ENCODE measurements at places on chromosomes 1 and 21.

- no peak overlapping the region for H3K4me3 ChIP-seq
- H3K27me3 ChIP-seq = peaks cover 4% of the 10 kb centered on the region
- H3K36me3 ChIP-seq = no peaks in the 10 kb centered on the region
- H3K4me1 ChIP-seq = no peaks in the 10 kb centered on the region
- DNase-seq = no peak
Observed at GRCh38 chr1:201084295-201084694, 27.9 kb downstream of the CACNA1S start.

DNA sequence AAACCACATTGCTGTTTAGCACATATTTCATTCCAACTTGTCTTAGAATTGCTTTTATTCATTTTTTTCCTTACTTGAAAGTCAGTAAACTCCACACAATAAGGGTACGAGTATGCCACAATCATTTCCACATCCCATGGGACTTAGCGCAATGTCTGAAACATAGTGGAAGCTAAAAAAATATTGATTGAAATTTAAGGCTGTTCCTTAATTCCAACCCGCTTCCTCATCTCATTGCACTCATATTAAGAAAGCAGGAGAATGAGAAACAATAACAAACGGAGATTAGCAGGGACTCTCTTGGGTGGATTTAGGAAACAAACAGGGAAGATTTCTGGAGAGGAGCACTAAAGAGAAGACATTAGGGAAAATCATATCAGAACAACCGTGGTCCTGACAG is 39.3 kb upstream of the RGS4 start:
- no peak for DNase-seq
- no peaks in the 10 kb centered on the region for H3K27me3 ChIP-seq
- no peak overlapping the region for H3K4me3 ChIP-seq
- H3K4me1 ChIP-seq = no peaks in the 10 kb centered on the region
- no peak overlapping the region for H3K27ac ChIP-seq

GRCh38 chr1:203751051-203751450 is 13.9 kb upstream of the LAX1 start:
- H3K36me3 ChIP-seq = no peaks in the 10 kb centered on the region
- DNase-seq = no peak
- peaks cover 18% of the 10 kb centered on the region for H3K4me1 ChIP-seq

DNA sequence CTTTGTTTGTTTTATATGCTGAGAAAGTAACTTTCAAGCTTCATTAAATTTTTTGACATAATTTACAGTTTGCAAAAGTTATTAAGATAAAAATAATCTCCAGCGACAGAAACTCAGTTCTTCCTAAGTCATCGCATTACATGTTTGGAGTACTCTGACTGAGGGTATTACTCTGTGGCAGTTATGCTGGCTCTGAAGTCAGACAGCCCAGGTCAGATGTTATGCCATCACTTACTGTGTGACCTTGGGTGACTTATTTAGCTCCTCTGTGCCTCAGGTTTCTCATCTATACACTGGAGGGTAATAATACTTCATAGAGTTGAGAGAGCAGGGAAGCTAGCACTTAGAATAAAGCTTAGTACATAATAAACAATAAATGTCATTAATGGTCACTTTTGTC is 26.4 kb downstream of the PRKAA2 start:
- H3K36me3 ChIP-seq = no peaks in the 10 kb centered on the region
- no peak for DNase-seq
- H3K4me3 ChIP-seq = no peak overlapping the region
- H3K27me3 ChIP-seq = no peaks in the 10 kb centered on the region

- H3K27me3 ChIP-seq = peaks cover 15% of the 10 kb centered on the region
- no peak for DNase-seq
Observed at GRCh38 chr1:205339717-205340116, 17.0 kb downstream of the KLHDC8A start.

- H3K27me3 ChIP-seq = peaks cover 5% of the 10 kb centered on the region
- no peaks in the 10 kb centered on the region for H3K36me3 ChIP-seq
- no peaks in the 10 kb centered on the region for H3K4me1 ChIP-seq
Observed at GRCh38 chr1:153389973-153390879, 647 bp downstream of the S100A8 start.

DNA sequence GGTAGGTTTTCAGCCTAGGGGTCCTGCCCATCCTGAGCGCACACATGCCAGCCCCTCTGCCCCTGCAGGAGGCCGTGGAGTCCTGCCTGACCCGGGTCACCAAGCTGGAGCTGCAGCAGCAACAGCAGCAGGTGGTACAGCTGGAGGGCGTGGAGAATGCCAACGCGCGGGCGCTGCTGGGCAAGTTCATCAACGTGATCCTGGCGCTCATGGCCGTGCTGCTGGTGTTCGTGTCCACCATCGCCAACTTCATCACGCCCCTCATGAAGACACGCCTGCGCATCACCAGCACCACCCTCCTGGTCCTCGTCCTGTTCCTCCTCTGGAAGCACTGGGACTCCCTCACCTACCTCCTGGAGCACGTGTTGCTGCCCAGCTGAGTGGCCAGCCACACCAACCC is 44.0 kb downstream of the TMCC2 start:
- no peaks in the 10 kb centered on the region for H3K36me3 ChIP-seq
- H3K27ac ChIP-seq = no peak overlapping the region
- no peak overlapping the region for H3K4me3 ChIP-seq
- no peak for DNase-seq
- no peaks in the 10 kb centered on the region for H3K27me3 ChIP-seq

- no peaks in the 10 kb centered on the region for H3K27me3 ChIP-seq
- peak; percentile 49 for DNase-seq
- H3K36me3 ChIP-seq = peaks cover 36% of the 10 kb centered on the region
- no peak overlapping the region for H3K27ac ChIP-seq
- peaks cover 51% of the 10 kb centered on the region for H3K4me1 ChIP-seq
Observed at GRCh38 chr1:24901791-24902470, 28.1 kb downstream of the RUNX3 start.

GRCh38 chr1:109802136-109802900 is 38.6 kb upstream of the EPS8L3 start:
- peak; percentile 43 for DNase-seq
- H3K27me3 ChIP-seq = no peaks in the 10 kb centered on the region
- peaks cover 77% of the 10 kb centered on the region for H3K4me1 ChIP-seq
- H3K27ac ChIP-seq = peak overlapping the region; percentile 45

- H3K27ac ChIP-seq = no peak overlapping the region
- DNase-seq = no peak
- peaks cover 28% of the 10 kb centered on the region for H3K4me1 ChIP-seq
- H3K27me3 ChIP-seq = no peaks in the 10 kb centered on the region
- H3K4me3 ChIP-seq = no peak overlapping the region
Observed at GRCh38 chr1:179952186-179952585, 2.4 kb upstream of the CEP350 start.

- no peaks in the 10 kb centered on the region for H3K27me3 ChIP-seq
- DNase-seq = no peak
- H3K36me3 ChIP-seq = no peaks in the 10 kb centered on the region
- no peak overlapping the region for H3K27ac ChIP-seq
- H3K4me1 ChIP-seq = no peaks in the 10 kb centered on the region
Observed at GRCh38 chr1:181984006-181984405, 77.5 kb downstream of the ZNF648 start.

- no peak overlapping the region for H3K4me3 ChIP-seq
- H3K27me3 ChIP-seq = no peaks in the 10 kb centered on the region
- no peaks in the 10 kb centered on the region for H3K36me3 ChIP-seq
- peaks cover 55% of the 10 kb centered on the region for H3K4me1 ChIP-seq
- no peak overlapping the region for H3K27ac ChIP-seq
Observed at GRCh38 chr1:160652924-160653619, 6.2 kb upstream of the SLAMF1 start.

- H3K4me3 ChIP-seq = no peak overlapping the region
- no peak overlapping the region for H3K27ac ChIP-seq
- no peaks in the 10 kb centered on the region for H3K27me3 ChIP-seq
- H3K4me1 ChIP-seq = no peaks in the 10 kb centered on the region
- no peaks in the 10 kb centered on the region for H3K36me3 ChIP-seq
Observed at GRCh38 chr1:13922466-13923110, 222.6 kb downstream of the PRDM2 start.

GRCh38 chr1:66489972-66490601 is 43.9 kb upstream of the SGIP1 start:
- H3K36me3 ChIP-seq = no peaks in the 10 kb centered on the region
- no peak overlapping the region for H3K27ac ChIP-seq
- no peaks in the 10 kb centered on the region for H3K4me1 ChIP-seq
- H3K27me3 ChIP-seq = no peaks in the 10 kb centered on the region
- no peak for DNase-seq

GRCh38 chr1:156641761-156642264 is at the start of gene BCAN:
Gene BCAN, plus strand, starts transcription at chr1:156642117. Its CDS starts 3,938 bp downstream, at chr1:156646055.
- H3K4me3 ChIP-seq = no peak within 1 kb of the TSS
- peaks cover 18% of the 10 kb centered on the region for H3K4me1 ChIP-seq
- no peak within 1 kb of the TSS for H3K27ac ChIP-seq
- peaks cover 51% of the 10 kb centered on the region for H3K27me3 ChIP-seq
- DNase-seq = no peak

GRCh38 chr1:38733761-38734160 is 125.8 kb downstream of the RRAGC start:
- H3K4me1 ChIP-seq = no peaks in the 10 kb centered on the region
- H3K4me3 ChIP-seq = no peak overlapping the region
- no peak for DNase-seq
- no peaks in the 10 kb centered on the region for H3K27me3 ChIP-seq

Measured in CD8-positive, alpha-beta memory T cell (primary cell).